ENCODE measurements at places on chromosomes 6 and 20. TPM values are rescaled to one million over a fixed set of nuclear protein-coding genes. Genes with fewer than 3 reads are reported as not detected.

Gene MYLIP
- 1.9 TPM for total RNA-seq

Gene GNMT
- total RNA-seq = not detected

Gene CTCFL
- total RNA-seq = not detected

DNA sequence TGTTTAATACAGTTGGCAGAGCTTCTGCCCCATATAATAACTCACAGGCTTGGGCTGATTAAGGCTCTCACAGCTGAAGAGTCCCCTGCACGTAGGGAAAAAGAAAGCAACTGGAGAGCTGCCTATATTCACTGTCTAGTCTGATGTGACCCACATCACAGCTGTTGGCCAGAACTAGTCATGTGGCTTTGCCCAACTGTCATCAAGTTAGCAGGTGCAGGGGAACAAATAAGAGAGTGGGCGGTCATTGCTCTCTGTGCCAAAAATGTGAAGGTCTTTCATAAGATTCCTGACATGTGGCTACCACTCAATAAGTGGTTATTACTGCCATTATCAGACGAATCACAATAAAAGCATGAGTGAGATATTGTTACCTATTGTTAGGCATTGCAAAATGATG lies 665.2 kb downstream of the DOK5 start:
- no peaks in the 10 kb centered on the region for H3K36me3 ChIP-seq
- H3K27me3 ChIP-seq = no peaks in the 10 kb centered on the region
- H3K27ac ChIP-seq = no peak overlapping the region
- no peaks in the 10 kb centered on the region for H3K4me1 ChIP-seq

DNA sequence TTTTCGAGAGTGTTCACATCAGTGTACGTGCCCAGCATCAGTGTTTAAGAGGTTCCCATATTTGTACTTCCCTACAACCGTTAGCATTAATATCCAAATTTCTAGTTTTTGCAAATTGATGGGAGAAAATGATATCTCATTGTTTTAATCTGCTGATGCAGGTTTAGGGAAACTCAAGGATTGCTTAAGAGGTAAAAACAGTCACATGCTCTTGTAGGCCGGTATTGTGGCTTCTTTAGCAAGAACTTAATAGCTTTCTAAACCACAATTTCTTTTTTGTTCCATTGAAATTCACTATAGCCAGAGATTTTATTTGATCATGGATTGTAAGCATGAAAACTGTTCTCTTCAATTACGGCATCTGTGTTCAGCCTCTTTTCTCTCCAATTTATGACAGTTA lies 29.5 kb downstream of the BEND6 start:
- H3K4me1 ChIP-seq = no peaks in the 10 kb centered on the region
- H3K27ac ChIP-seq = no peak overlapping the region

DNA sequence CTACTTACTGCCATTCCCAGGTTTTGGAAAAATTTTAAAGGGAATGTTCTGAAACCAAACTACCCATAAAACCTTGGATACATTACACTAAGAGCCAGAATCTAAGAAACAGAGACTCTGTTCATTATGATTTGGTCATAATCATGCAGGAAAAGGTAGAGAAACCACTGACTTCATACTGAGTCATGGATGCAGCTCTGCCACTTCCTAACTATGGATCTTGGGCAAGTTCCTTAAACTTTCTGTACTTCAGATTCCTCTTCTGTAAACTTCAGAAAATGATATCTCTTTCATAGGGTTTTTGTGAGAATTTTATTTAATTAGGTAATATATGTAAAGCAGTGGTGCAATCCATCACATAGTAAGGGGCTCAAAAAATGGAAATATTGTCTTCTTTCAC lies 20.0 kb downstream of the PLA2G7 start:
- no peak overlapping the region for H3K4me3 ChIP-seq
- peak; percentile 35 for DNase-seq
- no peak overlapping the region for H3K27ac ChIP-seq
- no peaks in the 10 kb centered on the region for H3K4me1 ChIP-seq

GRCh38 chr6:14743474-14744211 lies 502.2 kb upstream of the JARID2 start:
- peaks cover 25% of the 10 kb centered on the region for H3K4me1 ChIP-seq
- H3K27ac ChIP-seq = peak overlapping the region; percentile 100
- peak; percentile 99 for DNase-seq
- no peaks in the 10 kb centered on the region for H3K36me3 ChIP-seq
- peak overlapping the region; percentile 55 for H3K4me3 ChIP-seq

GRCh38 chr6:111841822-111842221 lies 31.4 kb downstream of the FYN start:
- no peak overlapping the region for H3K4me3 ChIP-seq
- peaks cover 4% of the 10 kb centered on the region for H3K4me1 ChIP-seq
- no peaks in the 10 kb centered on the region for H3K36me3 ChIP-seq
- H3K27me3 ChIP-seq = no peaks in the 10 kb centered on the region

- H3K27ac ChIP-seq = peak overlapping the region; percentile 75
- peak overlapping the region; percentile 46 for H3K4me3 ChIP-seq
- DNase-seq = peak; percentile 19
- no peaks in the 10 kb centered on the region for H3K36me3 ChIP-seq
- H3K27me3 ChIP-seq = no peaks in the 10 kb centered on the region
Measured at GRCh38 chr20:53657279-53657678, 63.6 kb upstream of the ZNF217 start.

- no peak overlapping the region for H3K27ac ChIP-seq
- H3K4me1 ChIP-seq = no peaks in the 10 kb centered on the region
- H3K36me3 ChIP-seq = peaks cover 54% of the 10 kb centered on the region
- no peak overlapping the region for H3K4me3 ChIP-seq
- DNase-seq = peak; percentile 36
- H3K27me3 ChIP-seq = no peaks in the 10 kb centered on the region
Measured at GRCh38 chr6:75693534-75693933, 55.5 kb upstream of the MYO6 start.

DNA sequence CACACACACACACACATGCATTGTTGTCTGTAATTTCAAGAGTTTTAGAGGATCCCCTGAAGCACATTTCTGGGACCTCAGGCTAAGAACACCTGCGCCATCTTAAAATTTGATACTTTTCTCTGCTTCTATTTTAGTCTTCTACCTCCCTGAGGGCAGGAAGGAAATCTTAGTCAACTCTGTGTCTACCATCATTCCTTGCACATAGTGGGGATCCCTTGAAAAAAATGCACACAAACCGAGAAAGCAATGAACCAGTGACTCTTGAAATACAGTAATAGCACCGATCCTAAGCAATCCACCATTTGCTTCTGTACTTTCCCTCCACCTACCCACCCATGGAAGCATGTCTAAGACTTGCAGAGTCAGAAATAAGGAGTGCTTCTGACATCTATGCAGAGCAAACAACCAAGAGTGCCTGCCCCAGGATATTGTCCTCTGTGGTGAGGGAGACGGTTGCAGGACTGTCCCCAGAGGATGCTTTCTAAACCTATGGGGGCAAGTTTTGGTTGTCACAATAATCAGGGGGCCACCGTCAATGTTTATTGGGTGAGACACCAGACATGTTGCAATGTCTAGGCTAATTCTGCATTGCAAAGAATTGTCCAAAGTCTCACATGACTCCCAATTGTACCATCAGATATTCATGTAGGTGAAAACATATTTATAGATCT lies 208.0 kb upstream of the TAB2 start:
- no peaks in the 10 kb centered on the region for H3K4me1 ChIP-seq
- no peaks in the 10 kb centered on the region for H3K36me3 ChIP-seq
- H3K27me3 ChIP-seq = no peaks in the 10 kb centered on the region
- DNase-seq = no peak
- H3K27ac ChIP-seq = no peak overlapping the region
- H3K4me3 ChIP-seq = no peak overlapping the region

DNA sequence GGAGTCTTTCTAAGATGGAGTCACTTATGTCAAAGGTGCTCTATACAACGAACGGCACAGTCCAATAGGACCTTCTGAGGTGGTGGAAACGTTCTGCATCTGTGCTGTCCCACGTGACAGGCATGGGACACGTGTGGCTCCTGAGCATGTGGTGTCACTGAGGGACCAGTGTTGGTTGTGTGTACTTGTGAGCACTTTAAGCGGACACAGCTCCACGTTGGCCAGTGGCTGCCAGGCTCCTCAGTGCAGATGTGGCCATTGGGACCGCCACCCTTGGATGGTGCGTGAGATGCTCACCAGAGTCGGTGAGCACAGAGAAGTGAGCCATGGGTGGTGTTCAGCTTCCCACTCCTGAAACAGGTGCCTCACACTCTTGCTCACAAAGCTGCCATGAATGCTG lies 110.0 kb downstream of the SYNDIG1 start:
- H3K36me3 ChIP-seq = no peaks in the 10 kb centered on the region
- no peak overlapping the region for H3K27ac ChIP-seq
- no peaks in the 10 kb centered on the region for H3K27me3 ChIP-seq
- no peak overlapping the region for H3K4me3 ChIP-seq
- DNase-seq = no peak

DNA sequence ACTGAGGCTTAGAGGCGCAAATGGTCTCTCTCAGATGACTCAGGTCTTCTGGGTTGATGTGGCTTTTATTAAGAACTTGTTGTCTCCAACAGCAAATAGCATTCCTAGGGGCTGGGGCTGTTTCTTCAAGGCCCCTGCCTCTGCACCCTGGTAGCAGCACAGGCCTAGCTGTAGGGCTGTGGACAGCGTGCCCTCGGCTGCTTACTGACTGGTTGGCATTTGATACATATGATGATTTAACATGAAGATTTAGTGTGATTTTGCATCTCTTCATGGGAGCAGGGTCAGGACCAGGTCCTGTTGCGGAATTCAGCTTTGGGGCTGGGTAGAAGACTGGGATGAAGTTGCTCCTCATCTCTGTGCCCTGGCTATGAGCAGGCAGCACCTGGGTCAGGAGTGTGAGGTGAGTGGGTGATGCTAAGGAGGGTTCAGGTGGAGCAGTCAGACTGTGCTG lies 24.3 kb upstream of the IER3 start:
- H3K27me3 ChIP-seq = no peaks in the 10 kb centered on the region
- H3K4me1 ChIP-seq = peaks cover 31% of the 10 kb centered on the region
- peak; percentile 25 for DNase-seq
- H3K27ac ChIP-seq = peak overlapping the region; percentile 96
